ENCODE measurements at places on chromosomes 16 and 17. TPM values are rescaled to one million over a fixed set of nuclear protein-coding genes. Genes with fewer than 3 reads are reported as not detected.

GRCh38 chr17:4658478-4659305 is 17.2 kb upstream of the ALOX15 start:
- no peak for DNase-seq

Gene PRRT2
- total RNA-seq: 0.91 TPM

Gene SPATA22
- total RNA-seq: not detected

GRCh38 chr17:73203135-73203787 is 10.4 kb downstream of the COG1 start:
- DNase-seq: no peak

- DNase-seq: no peak
Observed at GRCh38 chr16:15516609-15517008, 82.2 kb downstream of the BMERB1 start.

GRCh38 chr17:17840751-17841591 is 4.2 kb upstream of the SREBF1 start:
- DNase-seq: no peak

- no peak for DNase-seq
Observed at GRCh38 chr17:48718227-48718760, 4.0 kb downstream of the PRAC1 start.

Measured in natural killer cell (primary cell).